Aorta (tissue), 5 donors: ENCODE measurements at places on chromosomes 16 and 17. TPM values are rescaled to one million over a fixed set of nuclear protein-coding genes. Genes with fewer than 3 reads are reported as not detected.

DNA sequence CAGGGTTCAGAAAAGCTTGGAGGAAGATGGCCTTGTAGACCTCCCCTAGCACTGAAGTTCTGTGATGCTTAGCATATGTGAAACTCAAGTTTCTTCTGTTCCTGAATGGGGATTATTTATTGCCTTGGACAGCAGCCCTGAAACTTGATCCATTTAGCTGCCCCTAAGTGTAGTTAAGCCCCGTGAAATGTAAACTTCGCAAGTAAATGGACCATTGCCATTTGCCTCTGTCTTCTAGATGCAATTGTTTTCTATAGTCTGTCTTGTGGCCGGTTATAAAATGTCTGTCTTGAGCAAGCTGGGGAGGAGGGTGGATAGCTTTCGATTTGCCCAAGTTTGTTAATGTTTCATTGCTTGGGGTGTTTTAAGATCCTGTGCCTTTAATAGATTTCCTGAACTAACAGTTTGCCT, 261.8 kb downstream of the CDH13 start:
- DNase-seq = no peak

TSPOAP1 gene
- total RNA-seq = 21.0 TPM

TEKT3 gene
- 1.9 TPM for total RNA-seq

GRCh38 chr17:82892899-82893565, 53.2 kb upstream of the ZNF750 start:
- peak; percentile 49 for DNase-seq

DNA sequence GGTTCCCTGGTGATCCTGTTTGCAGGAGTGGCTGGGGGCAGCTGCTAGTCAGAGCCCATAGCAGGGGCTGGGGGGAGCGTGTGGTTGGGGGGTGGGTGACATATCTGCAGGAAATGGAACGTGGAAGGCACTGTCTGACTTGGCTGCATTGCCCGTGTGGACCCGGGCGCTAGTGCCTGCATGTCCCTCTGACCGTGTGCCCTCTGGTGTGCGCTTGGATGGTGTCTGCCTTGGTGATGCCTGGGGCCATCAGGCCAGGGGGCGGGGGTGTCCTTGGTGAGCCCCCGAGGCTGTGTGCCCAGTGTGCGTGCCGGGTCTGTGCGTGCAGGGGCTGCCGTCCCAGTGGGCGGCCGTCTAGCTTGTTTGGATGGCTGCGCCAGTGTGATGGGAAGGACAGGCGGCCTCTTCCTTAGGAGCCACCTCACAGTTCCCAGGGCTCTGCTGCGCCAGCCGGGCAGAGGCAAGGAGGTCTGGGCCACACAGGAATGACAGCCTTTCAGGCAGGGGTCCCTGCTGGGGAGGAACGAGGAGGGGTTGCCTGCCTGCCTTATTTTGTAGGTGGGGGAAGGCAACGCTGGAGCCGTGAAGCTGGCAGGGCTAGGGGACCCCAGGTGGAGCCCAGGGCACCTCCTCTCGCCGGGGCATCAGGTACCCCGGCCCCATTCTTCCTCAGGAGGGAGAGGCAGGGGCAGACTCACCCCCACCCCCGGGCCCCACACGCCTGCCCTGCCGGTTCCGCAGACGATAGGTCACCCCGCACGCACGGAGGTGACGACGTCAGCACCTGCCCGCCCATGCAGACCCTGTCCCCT, 693 bp downstream of the NDRG4 start:
- peak; percentile 74 for DNase-seq

- DNase-seq = no peak
Observed at GRCh38 chr16:49399594-49400364, 26.2 kb downstream of the C16orf78 start.

KRT23 gene
- total RNA-seq = 0.30 TPM

MYH1 gene
- not detected for total RNA-seq

- no peak for DNase-seq
Observed at GRCh38 chr17:66466840-66467367, 164.5 kb downstream of the PRKCA start.

DNA sequence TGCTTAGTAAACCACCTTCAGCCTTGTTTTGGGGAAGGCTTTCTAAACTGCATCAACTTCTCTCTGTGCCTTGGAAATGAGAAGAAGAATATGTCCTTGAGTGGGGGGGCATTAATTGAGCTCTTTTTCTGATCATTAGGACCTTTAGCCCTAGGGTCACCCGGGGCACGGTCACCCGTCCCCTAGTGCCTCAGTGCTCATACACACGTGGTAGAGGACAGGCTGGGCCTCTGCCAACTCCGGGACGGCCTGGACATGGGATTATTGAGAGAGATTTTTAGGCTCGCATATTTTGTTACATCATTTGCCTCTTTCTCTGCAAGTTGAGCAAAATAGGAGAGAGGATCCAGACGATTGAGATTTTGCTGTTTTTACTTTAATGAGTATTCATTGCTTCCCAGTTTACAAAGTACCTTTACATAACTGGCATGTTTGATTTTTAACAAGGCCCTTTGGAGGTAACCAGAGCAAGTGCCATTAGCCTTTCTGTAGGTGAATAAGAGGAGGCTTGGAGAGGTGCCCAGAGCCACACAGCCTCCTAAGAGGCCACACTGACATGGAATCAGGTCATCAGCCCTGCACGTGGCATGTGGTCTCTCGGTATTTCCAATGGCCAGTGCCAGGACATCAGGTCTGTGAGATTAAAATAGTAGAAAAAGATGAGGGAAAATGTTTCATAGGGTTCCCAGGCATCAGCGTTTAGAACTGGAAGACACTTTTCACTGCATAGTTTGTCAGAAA, 11.1 kb downstream of the PMM2 start:
- no peak for DNase-seq

- no peak for DNase-seq
Observed at GRCh38 chr17:3917391-3917931, 1.2 kb upstream of the P2RX1 start.

CBLN1 gene
- 0.58 TPM for total RNA-seq

NPTX1 gene
- total RNA-seq = 0.45 TPM

GRCh38 chr16:79484237-79484636, 116.3 kb downstream of the MAF start:
- no peak for DNase-seq

KRTAP9-4 gene
- not detected for total RNA-seq

SLFN14 gene
- 0.30 TPM for total RNA-seq
